ENCODE measurements at places on chromosomes 2 and 18.

- DNase-seq: no peak
These were observed 427.7 kb downstream of the METTL4 start for GRCh38 chr18:2143636-2144035.

GRCh38 chr18:58520969-58521368 lies 107.9 kb downstream of the ALPK2 start:
- no peak for DNase-seq

DNA sequence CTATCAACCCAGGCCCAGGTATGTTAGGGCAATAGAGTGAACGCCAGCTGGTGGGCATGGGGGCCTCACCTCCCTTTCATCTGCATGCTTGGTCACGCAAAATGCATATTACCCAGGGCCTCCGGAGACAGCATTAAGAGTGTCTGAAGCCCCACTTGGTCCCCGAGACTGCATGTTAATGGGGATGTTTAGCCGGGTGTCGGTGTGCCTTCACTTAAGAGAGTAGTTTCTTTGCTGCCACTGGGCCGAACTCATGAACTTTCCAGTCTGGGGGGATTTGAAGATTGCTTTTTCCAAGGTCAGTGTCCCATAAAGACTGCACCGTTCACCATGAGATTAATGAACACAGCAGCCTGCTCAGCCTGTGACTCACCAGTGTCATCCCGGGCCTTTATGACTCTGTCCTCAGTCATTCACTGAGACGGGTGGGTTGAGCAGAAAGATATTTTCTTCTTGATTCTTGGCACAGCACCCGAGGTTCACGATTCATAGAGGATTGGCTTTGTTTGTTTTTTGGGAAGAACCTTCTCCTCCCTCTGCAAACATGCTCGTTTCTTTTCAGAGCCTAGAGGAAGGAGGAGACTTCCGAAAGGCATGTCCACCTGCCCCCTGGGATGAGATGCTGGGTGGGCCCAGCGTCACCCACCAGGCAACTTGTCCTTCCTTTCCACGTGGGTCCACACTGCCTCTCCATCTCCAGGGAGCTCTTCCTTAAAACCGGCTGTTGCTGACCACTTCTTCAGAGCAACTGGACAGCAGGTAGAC lies 199.1 kb downstream of the GLI2 start:
- DNase-seq: peak; percentile 48

DNA sequence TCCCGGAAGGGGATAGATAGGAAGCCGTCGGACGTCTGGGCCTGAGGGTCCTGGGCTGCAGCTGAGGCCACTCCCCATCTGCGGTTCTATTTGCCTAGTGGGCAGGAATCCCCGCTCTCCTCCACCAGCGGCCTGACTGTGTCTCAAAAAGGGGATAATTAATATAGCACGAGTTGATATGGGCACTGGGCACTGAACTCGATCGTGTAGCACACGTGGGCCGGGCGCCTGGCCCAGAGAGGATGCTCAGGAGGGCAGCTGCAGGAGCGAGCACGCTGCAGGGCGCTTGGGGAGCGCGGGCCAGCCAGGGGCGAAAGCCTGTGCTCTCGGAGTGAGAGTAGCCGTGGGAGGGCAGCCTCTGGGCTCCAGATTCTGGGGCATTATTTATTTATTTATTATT lies 8.8 kb upstream of the GBX2 start:
- DNase-seq: no peak

GRCh38 chr18:37322492-37323035 lies 243.0 kb downstream of the CELF4 start:
- peak; percentile 70 for DNase-seq

DNA sequence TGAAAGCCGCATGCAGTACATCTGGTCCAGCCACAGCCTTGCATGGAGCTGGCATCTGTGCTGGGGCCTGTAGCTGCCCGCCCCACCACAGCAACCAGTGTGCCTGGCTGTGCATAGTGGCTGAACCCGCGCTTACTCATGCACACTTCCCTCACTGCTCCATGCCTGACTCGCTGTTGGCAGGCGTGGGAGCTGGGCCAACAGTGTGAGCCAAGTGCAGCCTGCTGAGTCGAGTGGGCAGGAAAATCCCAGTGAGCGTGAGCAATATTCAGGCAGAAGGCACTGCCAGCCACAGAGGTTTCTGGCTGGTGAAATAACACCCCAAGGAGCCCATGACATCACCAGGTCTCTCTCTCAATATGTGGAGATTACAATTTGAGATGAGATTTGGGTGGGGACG lies 1674.1 kb upstream of the TMEFF2 start:
- DNase-seq: peak; percentile 26

GRCh38 chr2:19478409-19478808 lies 120.0 kb upstream of the OSR1 start:
- DNase-seq: no peak

GRCh38 chr2:40372283-40372985 lies 79.5 kb downstream of the SLC8A1 start:
- DNase-seq: no peak

DNA sequence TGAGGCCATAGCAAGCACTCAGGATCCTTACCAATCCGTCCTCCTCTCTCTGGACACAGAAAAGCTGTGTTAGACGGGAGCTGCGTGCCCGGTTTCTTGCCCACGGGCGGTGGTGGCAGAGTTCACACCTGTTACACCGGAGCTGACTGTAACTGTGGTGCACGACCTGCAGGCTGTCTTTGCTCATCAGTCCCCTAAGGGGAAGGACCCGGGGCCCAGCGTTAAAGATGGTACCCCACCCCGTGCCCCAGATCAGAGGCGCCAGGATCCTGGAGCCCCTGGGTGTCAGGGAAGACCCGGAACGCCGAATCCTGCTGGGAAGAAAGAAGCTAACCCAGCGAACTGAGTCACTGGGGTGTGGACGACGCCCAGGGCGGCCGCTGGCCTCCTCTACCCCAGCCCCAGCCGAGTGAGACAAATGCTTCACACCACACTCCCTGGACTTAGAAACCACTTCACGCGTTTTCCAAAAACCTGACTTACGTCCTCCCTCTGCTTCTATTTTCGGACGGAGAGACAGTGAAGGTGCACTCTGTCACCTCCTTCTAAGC lies 293.6 kb upstream of the SALL3 start:
- DNase-seq: no peak

- DNase-seq: no peak
These were observed 35.2 kb downstream of the RAPGEF4 start for GRCh38 chr2:172770887-172771286.

DNA sequence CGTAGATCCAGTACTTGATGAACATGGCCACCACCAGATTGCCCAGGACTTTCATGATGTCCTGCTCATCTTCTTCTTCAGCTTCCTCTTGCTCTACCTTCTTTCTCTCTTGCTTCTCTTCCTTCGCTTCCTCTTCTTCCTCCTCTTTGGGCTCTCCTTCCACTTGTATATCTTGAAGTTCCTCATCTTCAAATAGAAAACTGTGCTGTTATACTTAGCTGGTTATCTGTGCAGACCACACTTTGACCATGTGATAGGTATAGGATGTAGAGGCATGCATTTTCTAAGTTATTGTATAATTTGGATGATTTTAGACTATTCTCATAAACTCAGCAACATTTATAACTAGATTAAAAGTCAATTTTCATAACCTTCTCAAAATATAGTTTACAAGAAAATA lies 263.4 kb downstream of the NAPG start:
- DNase-seq: no peak

DNA sequence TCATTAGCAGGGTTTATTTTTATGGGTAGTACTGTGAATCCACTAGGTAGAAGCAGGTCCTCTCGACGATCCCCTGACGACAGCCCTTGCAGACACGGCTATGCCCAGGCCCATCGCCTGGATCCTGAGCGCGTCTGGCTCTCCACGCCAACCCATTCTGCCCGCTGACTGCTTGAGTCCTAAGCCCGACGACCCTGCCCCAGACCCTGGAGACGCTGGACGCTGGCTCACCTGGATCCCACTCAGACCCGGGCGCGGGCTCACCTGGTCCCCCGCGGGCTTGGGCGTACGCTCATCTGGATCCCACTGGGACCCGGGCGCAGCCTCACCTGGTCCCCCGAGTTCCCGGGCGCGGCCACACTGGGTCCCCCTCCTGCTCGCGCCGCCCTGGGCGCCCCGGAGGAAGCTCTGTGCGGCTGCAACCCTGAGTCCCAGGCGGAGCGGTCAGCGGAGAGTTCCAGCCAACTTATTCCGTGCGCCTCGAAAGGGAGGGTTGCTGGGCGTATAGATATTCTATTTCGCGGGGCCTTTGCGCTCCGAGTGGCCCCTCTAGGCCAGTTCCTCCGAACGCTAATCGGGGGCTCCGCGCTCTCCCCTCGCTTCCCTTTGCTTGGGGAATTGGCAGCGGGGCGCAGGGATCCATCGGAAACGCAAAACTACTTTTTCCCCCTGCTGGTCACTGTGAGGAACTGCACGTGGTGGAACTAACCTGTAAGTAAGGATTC lies 22.4 kb upstream of the RMP24 start:
- DNase-seq: peak; percentile 77

DNA sequence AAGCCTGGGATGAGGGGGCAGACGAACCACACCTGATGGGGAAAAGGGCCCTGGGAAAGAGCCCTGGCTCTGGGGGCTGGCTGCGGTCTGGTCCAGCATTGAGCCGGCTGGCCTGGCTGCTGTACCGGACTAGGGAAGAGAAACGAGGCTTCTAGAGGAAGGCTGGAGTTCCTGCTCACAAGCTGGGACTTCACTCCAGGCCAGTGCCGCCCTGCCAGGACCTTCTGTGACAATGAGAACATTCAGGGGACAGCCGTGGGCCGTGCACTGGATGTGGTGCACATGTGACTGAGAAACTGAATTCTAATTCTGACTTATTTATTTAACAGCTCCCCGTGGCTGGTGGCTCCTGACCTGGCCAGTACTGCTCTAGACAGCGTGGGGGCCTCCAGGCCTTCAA lies 269.3 kb downstream of the HDAC4 start:
- DNase-seq: no peak

DNA sequence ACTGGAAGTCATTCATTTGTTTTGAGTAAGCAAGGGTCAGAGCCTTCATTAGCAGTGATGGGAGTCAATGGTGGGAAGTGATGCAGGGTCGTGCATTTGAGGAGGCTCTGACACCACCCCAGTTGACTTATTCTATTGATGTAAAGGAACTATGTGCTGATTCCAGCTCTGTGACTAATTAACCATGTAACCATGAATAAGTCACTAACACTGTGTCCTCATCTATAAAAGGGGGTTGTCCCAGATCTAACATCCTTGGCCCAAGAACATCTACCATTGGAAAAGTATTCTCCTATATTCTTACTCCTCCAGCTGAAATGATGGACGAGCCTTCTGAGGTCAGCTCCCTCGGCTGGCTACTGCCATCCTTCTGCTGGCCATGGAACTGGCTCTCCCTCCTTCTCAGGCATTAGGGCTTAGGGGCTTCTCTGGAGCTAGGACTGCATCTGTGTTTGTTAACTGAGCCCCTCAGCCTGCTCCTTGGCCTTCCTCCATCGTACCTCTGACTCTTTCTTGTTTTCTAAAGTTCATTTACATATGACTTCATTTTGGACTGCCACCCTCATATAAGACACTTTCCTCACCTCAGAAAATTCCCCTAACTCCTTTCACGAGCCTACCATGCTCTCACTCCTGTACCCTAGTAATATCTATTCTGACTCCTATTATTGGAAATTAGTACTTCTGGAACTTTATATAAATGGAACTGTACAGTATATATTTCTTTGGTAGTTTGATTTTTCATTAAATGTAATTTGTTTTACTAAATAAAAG lies 115.5 kb downstream of the KCTD1 start:
- DNase-seq: no peak

DNA sequence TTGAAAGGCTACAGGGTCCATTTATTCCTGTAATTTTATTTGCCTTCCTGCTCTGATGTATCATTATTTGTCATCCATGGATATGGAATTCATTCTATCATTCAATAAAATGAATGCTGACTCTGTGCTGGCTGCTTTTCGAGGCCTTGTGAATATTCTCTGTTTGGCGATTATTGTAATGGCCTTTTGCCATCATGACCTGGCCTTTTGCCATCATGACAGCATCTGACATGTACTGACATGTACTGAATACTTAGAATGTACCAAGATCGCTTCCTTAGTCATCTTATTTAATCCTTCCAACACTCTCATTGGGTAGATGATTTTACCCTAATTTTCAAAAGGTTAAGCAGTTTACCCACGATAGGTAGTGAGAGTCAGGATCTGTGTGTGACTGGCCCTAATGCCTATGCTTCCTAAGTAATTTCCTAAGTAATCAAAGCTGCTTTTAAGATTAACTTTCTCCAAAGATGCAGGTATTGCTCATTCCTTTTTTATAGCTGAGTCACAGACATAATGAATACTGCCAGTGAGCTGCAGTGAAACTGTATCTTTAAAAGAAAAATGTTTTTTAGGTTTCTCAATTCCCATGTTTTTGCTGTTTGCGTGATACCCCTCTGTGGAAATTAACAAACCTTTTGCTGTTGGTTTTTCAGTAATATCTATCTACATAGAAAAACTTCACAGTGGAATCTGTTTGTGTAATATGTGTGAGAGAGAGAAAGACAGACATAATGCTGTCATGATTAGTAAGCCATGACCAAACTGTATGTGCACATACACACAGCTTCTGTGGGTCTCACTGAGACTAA lies 127.8 kb downstream of the CERS6 start:
- peak; percentile 5 for DNase-seq

Data from A673 (cell line).